Epithelial cell of proximal tubule (primary cell): ENCODE measurements at places on chromosomes 11 and 22.

DNA sequence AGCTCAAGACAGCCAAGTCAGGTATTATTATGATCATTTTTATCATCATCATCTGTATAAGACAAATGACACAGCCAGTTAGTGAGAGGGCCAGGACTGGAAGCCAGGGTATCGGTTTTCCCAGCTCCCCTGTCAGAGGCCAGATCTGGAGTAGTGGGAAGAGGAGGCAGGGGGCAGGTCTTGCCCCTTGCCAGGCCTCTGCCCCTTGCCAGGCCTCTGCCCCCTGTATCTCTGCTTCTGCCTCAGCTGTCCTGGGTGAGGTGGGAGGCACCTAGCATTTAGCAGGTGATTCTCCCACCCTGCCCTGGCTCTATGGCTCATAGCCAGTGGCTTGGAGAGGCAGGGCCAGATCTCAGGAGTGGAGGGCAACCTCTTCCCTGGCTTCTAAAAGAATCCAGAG lies 67.3 kb downstream of the PRDM11 start:
- no peak for DNase-seq

DNA sequence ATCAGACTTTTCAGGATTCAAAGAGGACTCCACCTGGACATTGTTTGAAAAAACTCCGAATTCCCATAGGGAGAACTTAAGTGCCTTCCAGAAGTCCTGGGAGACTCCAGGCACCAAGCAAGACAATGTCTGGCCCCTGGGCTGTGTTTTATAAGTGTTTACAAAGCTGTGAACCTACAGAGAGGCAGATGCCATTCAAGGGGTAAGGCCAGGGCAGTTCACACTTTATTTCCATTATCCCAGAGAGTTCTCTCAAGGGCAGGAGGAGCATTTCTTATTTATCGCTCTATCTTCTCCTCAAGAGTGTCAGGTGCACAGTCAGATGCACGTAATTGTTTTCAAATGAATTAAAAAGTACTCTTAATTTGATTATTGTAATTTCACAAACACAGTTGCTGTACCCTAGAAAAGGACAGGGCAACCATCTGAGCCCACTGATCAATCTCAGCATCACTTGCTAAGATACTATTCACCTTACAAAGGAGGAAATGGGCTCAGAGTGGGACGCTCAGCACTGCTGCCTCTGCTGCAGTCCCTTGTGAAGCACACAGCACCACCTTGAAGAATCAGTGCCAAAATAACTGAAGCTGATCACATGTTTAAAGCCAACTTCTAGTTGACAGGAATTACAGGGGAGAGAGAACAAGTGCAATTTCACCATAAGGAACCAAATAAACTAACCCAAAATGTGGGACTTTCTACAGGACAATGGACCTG lies 35.0 kb downstream of the RASSF10 start:
- DNase-seq: no peak

DNA sequence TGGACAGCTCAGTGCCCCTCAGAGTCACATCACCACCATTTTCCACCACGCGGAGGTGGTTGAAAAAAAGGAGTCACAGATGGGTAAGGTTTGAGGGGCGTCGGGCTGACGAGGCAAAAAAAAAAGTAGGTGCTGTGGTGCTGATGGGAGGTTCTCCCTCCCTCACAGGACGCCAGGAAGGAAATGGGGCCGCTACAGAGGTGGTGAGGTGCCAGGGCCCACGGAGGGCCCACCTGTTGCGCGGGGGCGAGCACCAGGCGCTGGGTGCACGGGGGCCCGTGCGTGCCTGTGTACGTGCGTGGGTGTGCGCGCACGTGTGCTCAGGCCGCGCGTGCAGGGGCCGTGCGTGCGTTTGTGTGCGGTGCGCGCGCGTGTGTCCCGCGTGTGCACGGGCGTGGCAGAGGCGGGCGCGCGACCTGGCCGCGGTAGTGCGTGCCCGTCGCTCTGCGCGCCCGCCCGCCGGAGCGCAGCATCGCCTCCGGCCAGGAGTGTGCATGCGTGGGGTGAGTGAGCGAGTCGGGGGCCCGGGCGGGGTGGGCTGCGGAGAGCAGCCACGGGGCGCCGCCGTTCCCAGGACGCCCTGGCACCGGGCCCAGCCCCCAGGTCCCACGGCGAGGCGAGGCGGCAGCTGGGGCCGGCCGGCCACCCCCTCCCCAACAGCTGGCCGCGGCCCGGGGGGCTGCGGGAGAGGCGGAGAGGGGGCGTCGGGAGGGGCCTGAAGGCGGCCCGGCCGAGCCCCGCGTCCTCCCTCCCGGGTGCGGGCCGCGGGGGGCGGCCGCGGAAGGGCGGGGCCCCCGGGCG lies 2.8 kb downstream of the PDGFB start:
- DNase-seq: no peak

DNA sequence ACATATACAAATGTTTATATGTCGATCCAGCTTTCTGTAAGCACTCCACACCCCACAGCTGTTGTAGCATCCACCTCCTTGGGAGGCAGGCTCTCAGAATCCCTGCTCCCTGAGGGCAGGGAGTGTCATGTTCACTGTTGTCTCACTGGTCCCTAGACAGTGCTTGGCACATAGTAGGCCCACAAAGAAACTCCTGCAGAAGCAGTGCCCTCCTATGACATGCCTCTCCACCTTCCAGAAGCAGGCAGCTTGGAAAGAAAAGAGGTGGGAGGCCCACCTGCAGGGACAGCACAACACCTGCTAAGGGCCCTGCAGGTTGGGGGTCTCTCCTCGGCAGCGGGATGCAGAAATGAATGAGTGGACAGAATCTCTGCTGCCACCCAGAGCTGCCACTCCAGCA lies 11.1 kb upstream of the CDC42EP2 start:
- no peak for DNase-seq

GRCh38 chr11:111344032-111344431 lies 35.0 kb downstream of the POU2AF1 start:
- no peak for DNase-seq

DNA sequence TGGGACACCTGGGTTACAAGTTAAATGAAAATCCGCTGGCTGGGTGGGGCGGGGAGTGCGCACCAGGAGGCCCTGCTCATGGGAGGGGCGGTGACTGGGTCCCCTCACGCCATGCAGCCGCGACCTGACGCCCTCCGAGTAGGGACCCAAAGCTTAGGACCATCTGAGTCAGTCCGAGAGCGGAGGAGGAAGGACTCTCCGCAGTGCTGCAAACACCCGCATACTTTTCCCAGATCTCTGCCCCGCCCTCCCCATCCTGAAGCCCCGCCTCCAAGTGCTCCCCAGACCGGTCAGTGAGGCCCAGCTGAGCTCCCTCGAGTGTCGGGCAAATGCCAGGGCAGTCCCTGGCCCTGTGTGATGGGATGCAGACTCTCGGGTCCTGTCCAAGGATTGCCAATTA lies 6.6 kb upstream of the FLI1 start:
- DNase-seq: no peak

DNA sequence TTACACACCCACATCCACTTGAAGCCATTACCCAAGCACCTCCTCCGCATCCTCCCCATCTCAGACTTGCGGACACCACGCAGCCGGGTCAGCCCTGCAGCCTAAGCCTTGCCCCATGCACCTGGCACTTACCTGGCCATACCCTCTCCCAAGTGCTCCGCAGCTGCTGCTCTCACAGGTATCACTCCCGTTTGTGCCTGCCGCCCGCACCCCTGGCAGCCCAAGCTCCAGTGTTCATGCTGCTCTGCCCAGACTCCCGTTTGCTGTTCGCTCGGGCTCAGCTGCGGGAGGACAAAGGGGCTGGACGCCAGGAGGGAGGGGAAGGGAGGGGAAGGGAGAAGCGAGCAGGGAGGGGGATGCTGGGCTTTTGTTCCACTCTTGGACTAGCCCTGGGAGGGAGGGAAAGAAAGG lies at the start of gene KLHL35:
Gene KLHL35 (minus strand): TSS at position 293 of the 411 bp plus-strand sequence. CDS start 2,574 bp downstream, outside the sequence.
- no peak for DNase-seq

GRCh38 chr11:111549869-111550203 lies 9.3 kb downstream of the LAYN start:
- DNase-seq: no peak

- no peak for DNase-seq
Measured at GRCh38 chr22:49582181-49582580, 245.5 kb downstream of the BRD1 start.

GRCh38 chr11:68439355-68440065 lies 21.0 kb upstream of the PPP6R3 start:
- no peak for DNase-seq

- DNase-seq: no peak
Measured at GRCh38 chr11:97895572-97895971, 1125.2 kb upstream of the CNTN5 start.

DNA sequence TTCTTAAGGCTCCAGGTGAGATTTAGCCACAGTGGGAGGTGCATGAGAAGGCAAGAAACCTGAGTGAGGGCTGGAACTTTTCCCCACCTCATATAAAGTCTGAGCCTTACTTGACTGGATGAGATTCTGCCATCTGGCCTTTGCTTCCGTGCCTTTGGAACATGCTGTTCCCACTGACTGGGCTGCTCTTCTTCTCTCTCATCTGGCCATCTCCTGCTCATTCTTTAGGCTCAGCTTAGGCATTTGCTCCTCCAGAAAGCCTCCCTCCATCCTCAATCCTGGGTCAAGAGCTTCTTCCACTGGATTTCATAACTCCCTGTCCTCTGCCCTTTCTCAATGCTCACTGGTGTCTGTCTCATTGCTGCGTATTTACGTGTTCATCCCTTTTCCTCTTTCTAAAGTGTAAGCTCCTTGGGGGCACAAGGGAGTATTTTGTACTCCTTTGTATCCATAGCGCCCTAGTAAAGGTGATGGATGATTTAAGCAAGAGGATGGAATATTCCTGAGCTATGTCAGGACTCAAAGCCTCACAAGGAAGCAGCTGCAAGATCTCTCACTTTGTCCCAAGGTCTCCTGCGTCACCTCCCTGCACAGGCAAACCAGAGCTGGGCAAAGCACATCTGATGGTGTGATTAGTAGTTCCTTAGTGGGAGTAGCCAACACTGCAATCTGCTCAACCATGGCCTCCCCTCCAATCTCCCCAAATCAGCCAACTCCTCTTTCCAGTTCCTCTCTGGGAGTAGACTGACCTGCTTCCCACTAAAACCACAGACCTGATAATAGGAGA lies 15.3 kb downstream of the HSPA8 start:
- DNase-seq: no peak

DNA sequence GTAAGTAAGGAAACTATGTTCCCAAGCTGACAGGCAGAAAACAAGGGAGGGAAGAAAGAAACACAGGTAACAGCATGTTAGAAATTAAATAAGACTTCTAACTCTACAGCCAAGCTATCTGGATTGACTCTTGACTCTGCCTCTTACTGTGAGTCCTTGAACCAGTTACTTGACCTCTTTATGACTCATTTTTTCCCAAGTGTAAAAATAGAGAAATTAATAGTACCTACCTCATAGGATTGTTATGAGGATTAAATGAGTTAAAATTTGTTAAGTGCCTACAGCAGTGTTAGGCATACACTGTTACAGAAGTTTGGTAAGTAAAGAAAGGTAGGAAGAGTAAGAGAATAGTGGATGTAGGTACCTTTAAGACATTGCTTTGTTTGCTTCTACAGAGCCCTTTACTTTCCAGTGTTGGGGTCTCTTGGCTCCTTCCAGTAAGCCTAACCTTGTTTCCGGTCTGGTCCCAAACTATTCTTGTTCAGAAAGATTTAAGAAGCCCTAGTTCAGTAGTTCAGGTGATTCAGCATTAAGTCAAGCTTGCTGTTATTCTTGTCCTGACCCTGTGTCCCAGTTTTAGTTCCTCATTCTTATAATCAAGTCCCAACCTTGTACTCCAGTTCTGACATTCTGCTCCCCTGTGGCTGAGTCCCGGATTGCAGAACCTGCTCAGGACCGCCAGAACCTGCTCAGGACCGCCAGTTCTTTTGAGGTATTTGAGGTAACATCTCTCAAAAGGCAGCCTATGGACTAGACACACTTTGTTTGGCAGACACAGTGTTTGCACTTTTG lies 963.4 kb upstream of the CCDC90B start:
- DNase-seq: peak; percentile 59

- no peak for DNase-seq
Measured at GRCh38 chr11:76604081-76604625, 66.4 kb downstream of the LRRC32 start.

- DNase-seq: no peak
Measured at GRCh38 chr22:36317658-36318271, 64.8 kb downstream of the APOL1 start.

DNA sequence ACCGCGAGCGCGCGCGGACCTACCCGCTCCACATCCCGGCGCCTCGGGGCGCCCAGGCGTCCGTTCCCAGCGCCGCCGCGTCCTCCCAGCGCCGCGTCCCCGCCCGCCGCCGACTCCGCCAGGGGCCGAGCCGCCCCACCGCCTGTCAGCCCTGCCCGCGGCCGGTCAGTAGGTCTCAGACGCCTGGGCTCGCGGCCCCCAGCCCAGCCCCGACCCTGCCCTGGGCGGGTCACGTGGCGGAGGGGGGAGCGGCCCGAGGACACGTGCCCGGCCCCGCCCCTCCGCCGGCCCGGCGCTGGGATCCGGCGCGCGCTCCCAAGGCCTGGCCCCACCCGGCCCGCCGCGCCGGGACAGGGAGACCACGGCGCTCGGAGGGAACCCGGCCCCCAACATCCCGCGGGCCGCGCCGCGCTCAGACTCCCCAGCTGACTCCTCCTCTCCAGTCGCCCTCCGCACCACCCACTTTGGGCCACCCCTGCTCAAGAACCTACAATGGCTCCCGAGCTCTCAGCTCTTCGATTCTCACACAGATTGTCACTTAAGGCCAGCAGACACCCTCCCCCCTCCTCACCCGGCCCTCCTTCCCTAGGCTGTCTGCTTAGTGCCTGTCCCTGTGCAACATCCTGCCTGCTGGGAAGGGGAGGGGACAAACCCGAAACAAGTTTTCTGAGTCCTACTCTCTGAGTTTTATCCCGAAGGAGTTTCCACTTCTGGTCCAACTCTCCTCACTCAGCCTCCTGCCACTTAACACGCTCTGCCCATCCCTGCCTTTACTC lies at the start of gene RAB3IL1:
Gene RAB3IL1 (minus strand): TSS at position 233 of the 776 bp plus-strand sequence. CDS start 199 bp downstream, at position 34.
- DNase-seq: no peak

DNA sequence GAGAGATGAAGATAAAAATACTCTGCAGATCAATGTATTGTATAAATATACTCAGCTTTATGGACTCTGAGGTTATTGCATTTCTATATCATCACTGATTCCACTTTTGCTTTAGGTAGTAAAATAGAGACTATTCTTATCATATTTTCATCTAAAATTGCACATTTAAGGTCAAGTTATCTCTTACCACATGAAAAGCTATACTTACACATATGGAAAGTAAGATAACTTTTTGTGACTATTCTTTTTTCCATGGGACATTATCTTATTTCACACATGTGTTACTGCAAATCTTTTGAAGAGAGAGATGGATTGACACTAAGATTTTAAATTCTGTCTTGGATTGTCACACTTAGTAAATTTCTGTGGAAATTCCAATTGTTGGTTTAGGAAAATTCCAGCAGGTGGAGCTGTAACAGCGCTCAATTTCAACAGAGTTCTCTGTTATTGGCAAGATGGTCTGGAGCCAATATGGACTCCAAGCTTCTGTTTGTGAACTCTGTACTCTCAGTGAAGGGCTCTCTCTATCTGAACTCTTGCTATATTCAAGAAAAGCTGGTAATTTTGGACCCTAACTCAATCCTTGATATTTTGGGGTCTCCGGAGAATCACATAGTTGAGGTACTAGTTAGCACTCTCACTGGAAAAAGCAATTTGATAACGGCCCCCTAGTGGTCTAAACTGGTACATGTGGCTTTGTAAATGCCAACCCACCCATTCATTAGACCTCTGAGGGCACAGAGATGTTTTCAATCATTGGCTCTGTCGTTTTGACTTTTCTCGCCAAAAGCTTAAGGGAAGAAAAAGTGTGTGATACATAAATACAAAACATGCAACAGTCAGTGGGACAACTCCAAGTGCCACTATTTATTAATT lies 429.7 kb downstream of the ETS1 start:
- peak; percentile 51 for DNase-seq
